ENCODE measurements at places on chromosomes 1 and 21.
A peak's percentile ranks its signal among the peaks of the same experiment; 100 is the strongest.

DNA sequence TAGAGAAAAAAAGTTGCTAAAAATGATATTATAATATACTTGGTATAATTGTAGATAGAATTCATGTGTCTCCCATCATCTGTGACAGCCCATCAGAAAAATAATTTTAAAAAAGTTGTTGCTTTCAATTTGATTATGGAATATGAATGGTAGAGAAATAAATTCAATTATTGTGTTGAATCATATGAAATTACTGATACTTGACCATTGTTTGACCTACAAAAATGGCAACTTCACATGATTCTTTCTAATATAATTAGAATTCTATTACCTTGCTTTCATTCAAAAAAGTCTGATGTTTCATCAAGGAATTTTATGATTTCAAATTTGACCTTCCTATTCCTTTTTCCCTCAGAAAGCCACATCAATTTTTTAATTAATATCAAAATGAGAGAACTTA, 11.5 kb downstream of the ESRRG start:
- DNase-seq = no peak

DNA sequence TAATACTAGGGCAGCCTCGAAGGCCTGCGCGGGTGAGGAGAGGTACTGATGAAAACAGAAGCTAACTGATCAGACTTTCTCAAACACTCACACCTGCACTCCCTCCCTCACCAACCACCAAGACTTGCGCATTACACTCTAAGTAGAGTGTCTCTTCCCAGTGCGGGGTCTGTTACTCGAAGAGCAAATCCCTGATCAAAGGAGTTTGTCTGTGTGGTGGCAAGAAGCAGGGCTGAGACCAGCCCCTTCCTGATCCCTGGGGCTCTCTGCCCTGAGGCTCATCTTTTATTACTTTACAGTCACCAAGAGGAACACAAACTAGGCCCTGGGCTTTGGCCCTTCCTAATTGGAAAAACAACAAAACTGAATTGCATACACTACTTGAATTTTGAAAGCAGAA, 19.5 kb upstream of the TSNAX start:
- no peak for DNase-seq

GRCh38 chr1:30706528-30706927, 16.9 kb downstream of the MATN1 start:
- peak; percentile 46 for DNase-seq

- no peak for DNase-seq
Observed at GRCh38 chr21:17506951-17507350, 5.9 kb upstream of the CXADR start.

- no peak for DNase-seq
Observed at GRCh38 chr1:159014851-159015250, 5.1 kb downstream of the IFI16 start.

DNA sequence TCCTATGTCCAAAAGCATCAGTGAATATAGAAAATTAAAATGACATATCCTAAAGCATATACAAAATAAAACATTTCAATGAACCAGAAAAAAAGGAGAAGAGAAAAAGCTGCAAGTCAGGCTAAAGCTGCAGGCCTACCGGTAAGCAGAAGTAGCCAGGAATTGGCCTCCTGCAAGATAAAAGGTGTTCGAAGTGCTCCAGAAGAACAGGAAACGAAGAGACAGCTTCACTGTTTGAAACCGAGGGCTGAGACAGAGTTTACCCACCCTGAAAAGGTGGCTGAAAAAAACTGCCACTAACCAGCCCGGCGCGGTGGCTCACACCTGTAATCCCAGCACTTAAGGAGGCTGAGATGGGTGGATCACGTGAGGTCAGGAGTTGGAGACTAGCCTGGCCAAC, 37.4 kb downstream of the NSL1 start:
- no peak for DNase-seq
